Mesothelial cell of epicardium (in vitro differentiated cells): ENCODE measurements at places on chromosomes 7 and 10.

DNA sequence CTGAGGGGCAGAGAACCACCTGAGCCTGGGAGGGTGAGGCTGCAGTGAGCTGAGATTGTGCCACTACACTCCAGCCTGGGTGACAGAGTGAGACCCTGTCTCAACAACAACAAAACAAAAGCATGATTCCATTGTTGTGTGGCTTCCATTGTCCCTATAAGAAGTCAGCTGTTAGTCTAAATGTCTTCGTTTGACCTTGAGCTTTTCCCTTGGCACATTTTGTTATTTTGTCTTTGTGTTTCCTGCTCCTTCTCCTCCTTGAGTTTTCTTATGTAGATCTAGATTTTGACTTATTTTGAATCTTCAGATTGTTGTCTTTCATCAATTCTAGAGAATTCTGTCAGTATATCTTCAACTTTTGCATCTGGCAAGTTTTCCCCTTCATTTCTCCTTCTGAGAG, 13.6 kb upstream of the JAKMIP3 start:
- H3K36me3 ChIP-seq, result peaks cover 5% of the 10 kb centered on the region
- no peak overlapping the region for H3K27ac ChIP-seq

- no peaks in the 10 kb centered on the region for H3K36me3 ChIP-seq
- no peak for DNase-seq
- no peak overlapping the region for H3K4me3 ChIP-seq
These were observed 54.7 kb downstream of the ARHGAP22 start for GRCh38 chr10:48550071-48550691.

- H3K27ac ChIP-seq, result no peak overlapping the region
- H3K36me3 ChIP-seq, result no peaks in the 10 kb centered on the region
- H3K4me3 ChIP-seq, result no peak overlapping the region
- no peaks in the 10 kb centered on the region for H3K27me3 ChIP-seq
- DNase-seq, result no peak
These were observed 85.9 kb upstream of the PLXDC2 start for GRCh38 chr10:19730167-19730906.

GRCh38 chr10:123552760-123553554, 113.2 kb upstream of the GPR26 start:
- H3K27ac ChIP-seq, result no peak overlapping the region
- no peaks in the 10 kb centered on the region for H3K4me1 ChIP-seq
- DNase-seq, result no peak
- no peaks in the 10 kb centered on the region for H3K36me3 ChIP-seq

GRCh38 chr10:61835069-61835945, 66.2 kb upstream of the ARID5B start:
- no peaks in the 10 kb centered on the region for H3K27me3 ChIP-seq
- no peak overlapping the region for H3K4me3 ChIP-seq
- H3K36me3 ChIP-seq, result no peaks in the 10 kb centered on the region
- peak overlapping the region; percentile 96 for H3K27ac ChIP-seq

- no peaks in the 10 kb centered on the region for H3K4me1 ChIP-seq
- H3K27ac ChIP-seq, result no peak overlapping the region
- peaks cover 4% of the 10 kb centered on the region for H3K27me3 ChIP-seq
- no peak overlapping the region for H3K4me3 ChIP-seq
- no peak for DNase-seq
- H3K36me3 ChIP-seq, result no peaks in the 10 kb centered on the region
These were observed 85.4 kb upstream of the VOPP1 start for GRCh38 chr7:55657654-55658053.

DNA sequence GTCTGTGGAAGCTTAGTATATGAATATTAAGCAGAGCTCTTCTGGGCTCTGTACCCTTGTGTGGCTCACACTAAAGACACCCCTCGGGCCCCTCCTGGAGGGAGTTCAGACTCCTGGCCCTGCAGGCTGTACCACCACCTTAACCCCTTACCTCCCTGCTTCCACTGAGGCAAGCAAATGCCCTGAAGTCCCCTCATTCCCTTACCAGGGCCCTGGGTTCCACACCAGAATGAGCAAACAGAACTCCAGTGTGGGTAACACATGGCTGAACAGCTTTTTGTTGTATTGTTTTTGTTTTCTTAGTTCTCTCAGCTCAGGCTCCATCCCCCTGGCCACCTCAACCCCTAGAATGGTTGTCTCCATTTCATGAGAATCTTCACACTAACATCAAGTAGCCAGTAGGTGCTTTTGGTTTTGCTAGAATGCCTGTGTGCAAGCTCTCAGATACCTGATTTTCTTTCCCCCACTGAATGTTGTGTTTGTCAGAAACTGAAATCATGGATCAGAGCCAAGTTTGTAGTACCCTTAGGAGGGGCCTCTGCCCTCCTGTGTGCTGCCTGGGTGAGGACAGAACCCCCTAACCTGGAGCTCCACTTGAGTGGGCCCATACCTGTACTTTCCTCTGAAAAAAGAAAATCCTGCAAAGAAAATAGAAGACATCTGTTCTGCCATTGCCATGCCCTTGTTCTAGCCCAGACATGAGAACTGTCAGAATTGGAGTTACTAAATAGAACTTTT, 2.8 kb upstream of the WAPL start:
- peak overlapping the region; percentile 40 for H3K27ac ChIP-seq
- no peak for DNase-seq
- H3K4me1 ChIP-seq, result peaks cover 36% of the 10 kb centered on the region
- no peaks in the 10 kb centered on the region for H3K27me3 ChIP-seq
- no peaks in the 10 kb centered on the region for H3K36me3 ChIP-seq

GRCh38 chr7:122518488-122518887, 180.4 kb downstream of the RNF133 start:
- no peak overlapping the region for H3K4me3 ChIP-seq
- H3K36me3 ChIP-seq, result no peaks in the 10 kb centered on the region
- H3K4me1 ChIP-seq, result no peaks in the 10 kb centered on the region
- no peak overlapping the region for H3K27ac ChIP-seq
- no peak for DNase-seq

GRCh38 chr7:38481401-38481800, 149.8 kb downstream of the AMPH start:
- no peaks in the 10 kb centered on the region for H3K36me3 ChIP-seq
- H3K4me3 ChIP-seq, result no peak overlapping the region

DNA sequence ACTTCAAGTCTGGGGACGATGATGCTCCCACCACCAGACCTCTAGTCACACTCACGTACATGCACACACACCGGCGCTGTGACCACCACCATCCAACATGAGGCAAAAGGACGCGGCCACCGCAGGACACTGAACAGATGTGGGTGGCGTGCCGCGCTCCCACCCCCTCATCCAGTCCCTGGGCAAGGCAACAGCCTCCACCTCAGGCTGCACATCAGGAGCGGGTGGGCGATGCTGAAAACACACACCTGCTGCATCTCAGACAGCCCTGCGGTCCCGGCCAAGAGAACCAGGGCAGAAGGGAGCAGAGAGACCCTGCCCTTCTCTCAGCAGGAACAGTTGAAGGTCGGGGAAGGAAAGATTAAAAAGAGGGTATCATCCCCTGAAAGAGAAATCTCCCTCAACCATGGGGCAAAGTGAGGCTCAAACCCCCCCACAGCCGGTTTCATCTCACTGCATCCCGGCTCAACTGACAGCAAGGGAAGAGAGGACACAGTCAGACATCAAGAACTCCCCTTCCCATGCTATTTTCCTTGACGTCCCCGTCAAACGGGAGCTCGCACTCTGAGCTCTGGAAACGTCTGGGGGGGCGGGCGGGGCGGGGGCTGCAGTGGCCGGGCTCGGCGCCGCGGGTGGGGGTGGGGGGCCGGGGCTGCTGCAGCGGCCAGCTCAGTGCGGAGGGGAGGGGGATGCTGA, 1.1 kb downstream of the CAMK2G start:
- DNase-seq, result no peak
- peaks cover 2% of the 10 kb centered on the region for H3K36me3 ChIP-seq
- no peak overlapping the region for H3K27ac ChIP-seq
- H3K4me1 ChIP-seq, result peaks cover 17% of the 10 kb centered on the region
- peak overlapping the region; percentile 74 for H3K4me3 ChIP-seq

GRCh38 chr7:149783386-149784250, 10.2 kb upstream of the ZNF467 start:
- no peak overlapping the region for H3K27ac ChIP-seq
- no peak overlapping the region for H3K4me3 ChIP-seq
- DNase-seq, result no peak
- H3K36me3 ChIP-seq, result no peaks in the 10 kb centered on the region
- peaks cover 29% of the 10 kb centered on the region for H3K4me1 ChIP-seq
- H3K27me3 ChIP-seq, result peaks cover 21% of the 10 kb centered on the region

GRCh38 chr7:11910253-11910652, 78.3 kb upstream of the THSD7A start:
- H3K27ac ChIP-seq, result no peak overlapping the region
- no peak overlapping the region for H3K4me3 ChIP-seq
- H3K27me3 ChIP-seq, result no peaks in the 10 kb centered on the region
- DNase-seq, result no peak
- no peaks in the 10 kb centered on the region for H3K36me3 ChIP-seq

DNA sequence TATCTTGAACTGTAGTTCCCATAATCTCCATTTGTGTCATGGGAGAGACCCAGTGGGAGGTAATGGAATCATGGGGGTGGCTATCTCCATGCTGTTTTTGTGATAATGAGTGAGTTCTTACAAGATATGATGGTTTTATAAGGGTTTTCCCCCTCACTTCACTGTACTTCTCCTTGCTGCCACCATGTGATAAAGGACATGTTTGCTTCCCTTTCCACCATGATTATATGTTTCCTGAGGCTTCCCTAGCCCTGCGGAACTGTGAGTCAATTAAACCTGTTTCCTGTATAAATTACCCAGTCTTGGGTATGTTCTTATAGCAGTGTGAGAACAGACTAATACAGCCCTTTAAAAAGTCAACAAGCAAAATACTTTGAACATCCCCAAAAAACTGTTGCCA, 427.7 kb downstream of the HTR7 start:
- H3K27ac ChIP-seq, result no peak overlapping the region
- no peaks in the 10 kb centered on the region for H3K27me3 ChIP-seq
- H3K4me1 ChIP-seq, result peaks cover 5% of the 10 kb centered on the region
- DNase-seq, result no peak
- H3K4me3 ChIP-seq, result no peak overlapping the region

- H3K36me3 ChIP-seq, result peaks cover 3% of the 10 kb centered on the region
- peak overlapping the region; percentile 89 for H3K27ac ChIP-seq
- H3K4me1 ChIP-seq, result peaks cover 52% of the 10 kb centered on the region
These were observed 92.8 kb downstream of the MCU start for GRCh38 chr10:72784551-72785351.

DNA sequence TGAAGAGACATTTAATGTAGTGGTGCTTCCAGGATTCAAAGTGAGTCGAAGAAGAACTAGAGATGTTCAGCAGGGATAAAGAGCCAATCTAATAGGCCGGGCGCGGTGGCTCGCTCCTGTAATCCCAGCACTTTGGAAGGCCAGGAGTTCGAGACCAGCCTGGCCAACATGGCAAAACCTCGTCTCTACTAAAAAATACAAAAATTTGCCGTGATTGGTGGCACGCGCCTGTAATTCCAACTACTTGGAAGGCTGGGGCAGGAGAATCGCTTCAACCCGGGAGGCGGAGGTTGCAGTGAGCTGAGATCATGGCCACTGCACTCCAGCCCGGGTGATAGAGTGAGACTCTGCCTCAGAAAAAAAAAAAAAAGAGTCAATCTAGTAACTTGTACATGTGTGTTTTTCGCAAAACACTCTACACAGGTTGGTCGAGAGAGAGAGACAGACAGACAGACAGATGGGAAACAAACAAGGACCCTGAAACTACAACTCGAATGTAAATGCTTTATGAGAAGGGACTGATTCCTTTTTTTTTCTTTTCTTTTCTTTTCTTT, 775 bp downstream of the ABCB8 start:
- no peaks in the 10 kb centered on the region for H3K27me3 ChIP-seq
- no peak for DNase-seq
- H3K4me3 ChIP-seq, result peak overlapping the region; percentile 91
- peak overlapping the region; percentile 97 for H3K27ac ChIP-seq
- H3K4me1 ChIP-seq, result peaks cover 32% of the 10 kb centered on the region

- DNase-seq, result peak; percentile 11
- no peak overlapping the region for H3K4me3 ChIP-seq
- peaks cover 4% of the 10 kb centered on the region for H3K4me1 ChIP-seq
- H3K36me3 ChIP-seq, result peaks cover 31% of the 10 kb centered on the region
- no peaks in the 10 kb centered on the region for H3K27me3 ChIP-seq
These were observed 25.3 kb upstream of the PWWP2B start for GRCh38 chr10:132371641-132372081.
